ENCODE measurements at places on chromosomes 4 and X. TPM values are rescaled to one million over a fixed set of nuclear protein-coding genes. Genes with fewer than 3 reads are reported as not detected.

DNA sequence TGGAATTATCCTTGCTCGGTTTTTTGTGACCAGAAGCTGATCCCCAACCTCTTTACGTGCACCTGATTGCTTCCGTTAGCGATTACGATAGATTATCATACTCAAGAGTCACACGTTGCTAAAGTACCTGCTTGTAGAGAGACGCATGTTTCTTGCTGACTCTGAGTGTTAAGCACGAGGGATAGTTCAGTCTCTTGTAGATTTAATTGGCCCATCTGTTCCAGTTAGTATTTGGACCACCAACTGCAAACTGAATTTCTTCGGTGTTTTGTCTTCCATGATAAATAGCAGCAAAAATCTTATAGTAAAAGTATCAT lies 516 bp upstream of the COX18 start:
- DNase-seq = peak; percentile 49

The TFE3 gene
- total RNA-seq = 83.8 TPM

DNA sequence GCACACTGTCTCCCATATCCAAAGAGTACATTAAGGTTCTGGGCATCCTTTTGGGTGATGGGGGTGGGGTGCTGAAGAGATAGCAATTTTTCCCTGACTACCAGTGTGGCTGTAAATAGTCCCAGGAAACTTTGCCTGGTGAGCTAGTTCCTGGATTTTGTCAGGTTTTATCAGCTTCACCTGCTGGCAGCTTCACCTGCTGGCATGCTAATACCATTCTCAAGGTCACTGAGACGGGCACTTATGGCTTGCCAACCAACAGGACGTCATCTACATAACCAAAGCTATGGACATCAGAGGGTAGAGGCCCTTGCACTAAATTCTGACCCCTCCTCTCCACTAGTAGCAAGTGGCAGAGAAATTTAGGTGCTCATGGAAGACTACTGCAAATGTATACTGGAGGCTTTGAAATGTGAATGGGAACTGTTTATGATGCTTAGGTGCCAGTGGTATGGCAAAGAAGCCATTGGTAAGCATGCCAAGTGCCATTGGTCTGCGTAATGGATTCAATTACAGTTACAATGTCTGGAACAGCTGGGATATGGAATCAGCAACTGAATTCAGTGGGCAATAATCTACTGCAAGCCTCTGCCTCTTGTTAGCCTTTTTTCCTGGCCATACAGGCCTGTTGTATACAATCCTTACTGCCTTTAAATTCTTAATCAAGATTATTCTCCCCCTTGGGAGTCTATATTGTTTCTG lies 71.6 kb upstream of the SH3RF1 start:
- DNase-seq = no peak

DNA sequence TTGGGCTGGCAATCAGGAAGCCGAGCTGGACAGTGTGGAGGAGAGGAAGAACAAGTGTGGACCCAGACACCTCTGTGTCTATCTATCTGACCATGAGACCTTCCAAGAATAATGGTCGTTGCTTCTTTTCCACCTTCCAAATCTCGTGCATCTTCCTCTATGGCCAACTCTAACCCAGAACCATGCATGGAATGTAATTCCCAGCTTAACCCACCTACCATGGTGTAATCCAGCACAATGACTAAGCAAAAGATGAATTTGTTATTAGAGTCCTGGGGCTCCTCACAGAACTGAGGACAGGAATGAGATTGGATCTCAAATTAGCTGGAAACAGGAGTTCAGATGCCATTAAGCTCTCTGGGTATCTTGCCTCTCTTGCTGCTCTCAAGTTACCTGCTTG lies 17.4 kb upstream of the TMEM184C start:
- DNase-seq = no peak

The SMIM43 gene
- 0.56 TPM for total RNA-seq

The FGF5 gene
- total RNA-seq = not detected

GRCh38 chrX:115031989-115032388 lies 14.6 kb upstream of the IL13RA2 start:
- no peak for DNase-seq

The KLB gene
- not detected for total RNA-seq

- DNase-seq = peak; percentile 66
Observed at GRCh38 chr4:25031077-25031621, 403 bp upstream of the LGI2 start.

GRCh38 chr4:156556336-156556735 lies 415.3 kb downstream of the PDGFC start:
- DNase-seq = no peak

The GAGE13 gene
- total RNA-seq = not detected

The NR3C2 gene
- total RNA-seq = 3.0 TPM

- DNase-seq = no peak
Observed at GRCh38 chr4:2073808-2074481, 14.8 kb downstream of the NAT8L start.

- DNase-seq = no peak
Observed at GRCh38 chr4:163611784-163612445, 117.4 kb downstream of the TMA16 start.

The CTAG1A gene
- not detected for total RNA-seq

The MRPL1 gene
- 29.2 TPM for total RNA-seq

- no peak for DNase-seq
Observed at GRCh38 chr4:14465507-14465906, 536.8 kb upstream of the CPEB2 start.

The TEX13B gene
- total RNA-seq = not detected

DNA sequence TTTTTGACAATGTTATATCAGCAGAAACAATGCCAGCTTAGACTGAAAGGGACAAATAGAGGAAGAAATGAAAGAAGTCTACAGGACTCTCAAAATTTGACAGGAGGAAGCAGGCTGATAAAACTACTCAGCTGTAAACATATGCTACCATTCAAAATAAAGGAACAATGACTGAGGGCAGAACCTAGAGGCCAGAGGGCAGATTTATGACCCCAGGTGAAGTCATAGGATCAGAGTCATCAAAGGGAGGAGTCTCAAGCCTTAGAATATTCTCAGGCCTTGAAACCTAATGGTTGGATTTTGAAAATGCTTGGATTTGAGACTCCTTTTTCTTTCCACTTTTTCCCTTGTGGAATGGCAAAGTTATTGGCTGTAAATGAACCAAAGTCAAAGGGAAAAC lies 17.0 kb upstream of the SYTL5 start:
- no peak for DNase-seq

The BOD1L1 gene
- 31.6 TPM for total RNA-seq

- peak; percentile 7 for DNase-seq
Observed at GRCh38 chr4:38904090-38904666, 36.6 kb downstream of the FAM114A1 start.

DNA sequence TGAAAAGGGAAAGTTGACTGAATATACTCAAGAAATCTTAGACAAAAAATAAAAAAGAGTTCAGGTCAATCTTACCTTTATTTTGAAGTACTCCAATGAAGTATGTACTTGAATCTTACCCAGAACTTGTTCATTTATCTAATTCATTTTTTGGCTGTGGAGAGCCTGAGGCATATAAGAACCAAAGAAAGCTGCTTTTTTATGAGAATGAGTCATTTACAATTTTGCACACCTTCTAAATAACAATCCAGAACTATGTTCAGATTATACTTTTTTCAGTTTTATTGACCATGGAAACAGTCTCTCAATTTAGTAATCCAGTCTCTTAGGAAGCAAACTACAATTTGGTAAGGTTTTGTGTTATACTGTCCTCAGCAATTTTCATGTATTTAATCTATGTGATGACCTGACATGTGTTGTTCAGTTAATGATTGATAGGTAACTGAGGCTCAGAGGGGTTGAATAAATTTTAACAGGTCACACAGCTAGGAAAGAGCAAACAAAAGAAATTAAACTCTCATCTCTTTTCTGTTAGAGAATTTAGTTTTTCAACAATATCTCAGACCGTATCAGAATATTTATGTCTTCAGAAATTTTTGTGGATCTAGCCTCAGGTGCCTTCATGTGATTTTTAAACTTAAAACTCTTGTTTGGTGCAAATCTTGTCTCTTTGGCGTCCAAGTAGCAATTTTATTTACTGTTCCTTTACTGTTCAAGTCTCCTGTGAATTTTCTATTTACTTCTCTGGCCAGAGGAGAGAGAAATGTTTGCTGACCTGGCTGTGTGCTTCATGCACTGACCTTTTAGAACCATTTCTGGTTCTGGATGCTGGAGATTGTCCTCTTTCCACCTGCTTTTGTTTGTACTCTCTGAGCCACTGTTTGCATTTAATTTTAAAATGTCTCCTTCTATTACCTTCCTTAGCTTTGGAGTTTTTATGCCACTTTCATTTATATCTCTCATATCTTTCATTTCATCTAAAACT lies 1453.4 kb downstream of the STIM2 start:
- no peak for DNase-seq

DNA sequence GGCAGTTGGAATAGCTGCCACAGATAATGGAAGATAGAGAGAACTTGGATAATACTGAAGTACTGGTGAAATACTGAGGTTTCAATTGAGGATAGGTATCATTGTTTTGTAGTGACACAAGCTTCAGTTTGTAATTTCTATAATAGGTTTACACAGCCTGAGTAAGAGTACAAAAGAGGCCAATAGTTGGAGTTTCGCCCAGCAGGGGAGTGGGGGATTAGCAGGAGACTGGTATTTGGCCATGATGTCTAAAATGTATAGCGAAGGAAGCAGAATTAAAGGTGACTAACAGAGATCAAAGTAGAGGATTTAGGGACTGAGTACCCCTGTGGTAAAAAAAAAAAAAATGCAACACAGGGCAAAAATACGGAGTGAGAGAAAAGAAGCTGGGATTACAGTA lies 129.5 kb downstream of the KCTD8 start:
- no peak for DNase-seq

GRCh38 chrX:150365051-150365989 lies 2.2 kb downstream of the MAMLD1 start:
- peak; percentile 73 for DNase-seq

DNA sequence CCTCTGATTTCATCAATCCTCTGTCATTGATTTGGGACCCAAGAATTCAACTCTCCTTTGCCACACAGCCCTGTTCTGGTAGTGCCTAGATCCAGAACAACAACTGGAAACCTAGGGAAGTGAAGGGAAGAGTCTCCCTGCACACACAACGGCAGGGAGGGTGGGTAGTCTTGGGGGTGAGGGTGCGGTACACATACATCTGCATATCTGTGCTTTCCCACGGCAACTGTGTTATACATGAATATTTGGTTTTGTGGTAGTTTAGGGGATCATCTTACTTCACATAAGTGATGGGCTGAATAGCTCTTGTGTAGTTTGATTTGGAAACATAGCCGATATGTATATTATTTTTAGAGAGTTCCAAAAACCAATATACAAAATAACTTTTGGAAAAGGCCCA lies 3.3 kb upstream of the PRSS12 start:
- DNase-seq = no peak

The FAM184B gene
- total RNA-seq = 0.49 TPM

DNA sequence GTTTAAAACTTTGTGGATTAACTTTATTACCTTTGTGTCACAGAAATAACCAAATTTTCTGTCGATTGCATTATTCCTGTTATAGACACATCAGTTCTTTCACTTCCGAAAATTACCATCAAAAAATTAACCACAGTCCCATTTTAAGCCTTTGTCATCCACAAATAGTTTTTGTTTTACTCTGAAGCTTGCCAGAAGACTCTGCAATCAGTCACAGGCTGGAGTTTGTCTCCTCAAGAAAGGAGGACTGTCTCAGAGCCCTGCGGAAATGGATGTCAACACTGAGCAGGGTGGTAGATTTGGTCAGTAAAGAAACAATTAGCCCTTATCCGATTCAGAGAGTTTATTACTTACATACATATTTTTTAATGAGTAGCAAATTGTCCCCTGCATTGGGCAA lies 20.1 kb upstream of the TCEAL4 start:
- DNase-seq = no peak

- DNase-seq = no peak
Observed at GRCh38 chr4:181051931-181052330, 1191.3 kb upstream of the TENM3 start.

DNA sequence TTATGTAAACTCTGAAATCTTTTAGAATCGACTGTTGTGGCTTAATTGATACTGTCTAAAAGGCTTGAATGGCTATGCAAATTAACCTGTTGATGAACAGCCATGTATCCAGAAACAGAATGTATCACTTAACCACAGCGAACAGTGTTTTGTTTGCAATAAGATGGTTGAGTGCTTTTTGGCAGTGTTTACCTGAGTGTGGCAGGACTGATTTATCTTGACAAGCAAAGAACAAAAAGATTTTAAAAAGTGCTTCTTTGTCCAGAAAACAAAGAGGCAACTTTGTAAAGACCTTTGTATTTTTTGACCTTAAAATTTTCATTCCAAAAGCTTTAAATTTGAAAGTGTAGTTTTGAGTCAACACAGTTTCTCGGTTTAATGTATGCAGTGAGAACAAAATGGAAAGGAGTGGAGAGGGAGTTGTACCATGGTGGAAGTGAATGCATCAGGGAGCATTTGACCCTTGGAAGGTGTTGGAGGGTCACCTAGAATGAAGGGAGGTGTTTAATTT lies 18.0 kb downstream of the ARHGAP10 start:
- DNase-seq = no peak

DNA sequence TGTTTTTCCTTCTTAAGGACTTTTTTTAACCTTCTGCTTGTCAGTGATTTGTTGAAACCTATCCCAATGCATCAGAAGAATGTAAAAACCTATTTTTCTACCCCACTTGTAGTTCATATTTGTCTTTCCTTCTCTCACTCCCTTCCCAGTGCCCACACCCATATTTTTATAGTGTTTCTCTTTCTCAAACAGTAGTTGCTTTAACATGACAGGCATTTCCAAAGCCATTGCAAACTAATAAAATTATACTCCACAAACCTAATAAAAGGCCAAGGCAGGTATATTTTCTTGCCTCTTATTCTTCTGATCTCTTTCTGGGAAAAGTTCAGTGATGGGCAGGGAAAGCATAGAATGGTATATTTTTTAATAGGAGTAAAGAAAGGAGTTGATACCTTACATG lies 35.7 kb upstream of the FHDC1 start:
- DNase-seq = no peak

DNA sequence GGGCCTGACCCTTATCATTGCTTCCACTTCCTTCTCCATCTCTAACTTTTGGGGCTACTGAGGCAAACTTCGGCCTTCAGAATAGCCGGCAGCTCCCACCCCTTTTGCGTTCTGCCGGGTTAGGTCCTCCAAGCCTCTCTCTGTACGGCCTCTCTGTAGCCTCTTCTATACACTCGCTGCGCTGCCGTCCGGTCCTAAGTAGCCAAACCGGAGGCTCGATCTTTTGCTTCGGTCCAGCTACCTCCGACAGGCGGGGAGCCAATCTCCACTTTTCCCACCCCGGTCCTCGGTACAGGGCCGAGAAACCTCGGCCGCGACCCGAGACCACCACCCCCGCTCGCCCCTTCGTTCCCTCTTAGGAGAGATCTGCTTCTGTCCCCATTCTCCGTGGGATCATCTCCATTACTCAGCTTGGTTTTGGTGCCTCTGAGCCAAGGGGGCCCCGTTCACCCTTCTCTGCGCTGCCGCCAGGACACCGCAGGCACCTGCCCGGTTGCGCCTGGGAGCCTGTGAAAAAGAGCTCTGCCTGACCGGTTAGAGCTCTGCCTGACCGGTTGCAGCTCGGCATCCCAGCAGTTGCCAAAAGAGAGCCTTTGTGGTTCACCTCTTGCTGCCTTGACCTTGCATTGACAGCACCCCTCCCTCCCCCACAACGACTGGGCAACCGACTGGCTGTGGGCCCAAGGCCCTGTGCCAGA lies 1.0 kb upstream of the HTR2C start:
- peak; percentile 52 for DNase-seq

The NRK gene
- 15.0 TPM for total RNA-seq

- DNase-seq = no peak
Observed at GRCh38 chr4:164442180-164442579, 311.8 kb upstream of the SMIM31 start.

- DNase-seq = no peak
Observed at GRCh38 chr4:103842637-103843239, 123.0 kb upstream of the TACR3 start.

The FAT4 gene
- total RNA-seq = 6.1 TPM

The TNIP3 gene
- not detected for total RNA-seq

Data from GM23338 (cell line).